ENCODE measurements at places on chromosomes 4 and X.

DNA sequence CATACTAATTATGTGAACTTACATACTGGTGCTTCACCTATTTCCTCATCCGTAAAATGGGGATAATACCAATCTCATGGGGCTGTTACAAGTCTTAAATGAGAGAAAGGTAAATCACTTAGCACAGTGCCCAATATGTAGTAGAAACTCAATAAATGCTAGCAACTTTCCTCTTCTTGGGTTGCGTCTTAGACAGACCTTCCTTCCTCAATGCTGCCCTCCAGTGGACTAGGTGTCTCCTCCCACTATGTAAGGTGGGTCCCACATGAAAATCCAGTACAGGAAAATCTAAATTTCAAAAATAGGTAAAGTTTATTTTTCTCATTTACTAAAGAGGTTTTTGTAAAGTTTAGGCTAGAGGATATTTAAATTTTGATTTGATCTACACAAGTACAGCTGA lies 20.6 kb downstream of the ZDHHC9 start:
- no peak for DNase-seq

GRCh38 chrX:154739952-154740465 lies 10.9 kb downstream of the GAB3 start:
- DNase-seq: no peak

GRCh38 chrX:63560601-63561218 lies 209.6 kb upstream of the SPIN4 start:
- peak; percentile 45 for DNase-seq

- no peak for DNase-seq
These were observed 787.1 kb upstream of the FTHL17 start for GRCh38 chrX:31858915-31859314.

GRCh38 chr4:186193851-186194250 lies 2.5 kb downstream of the CYP4V2 start:
- no peak for DNase-seq

DNA sequence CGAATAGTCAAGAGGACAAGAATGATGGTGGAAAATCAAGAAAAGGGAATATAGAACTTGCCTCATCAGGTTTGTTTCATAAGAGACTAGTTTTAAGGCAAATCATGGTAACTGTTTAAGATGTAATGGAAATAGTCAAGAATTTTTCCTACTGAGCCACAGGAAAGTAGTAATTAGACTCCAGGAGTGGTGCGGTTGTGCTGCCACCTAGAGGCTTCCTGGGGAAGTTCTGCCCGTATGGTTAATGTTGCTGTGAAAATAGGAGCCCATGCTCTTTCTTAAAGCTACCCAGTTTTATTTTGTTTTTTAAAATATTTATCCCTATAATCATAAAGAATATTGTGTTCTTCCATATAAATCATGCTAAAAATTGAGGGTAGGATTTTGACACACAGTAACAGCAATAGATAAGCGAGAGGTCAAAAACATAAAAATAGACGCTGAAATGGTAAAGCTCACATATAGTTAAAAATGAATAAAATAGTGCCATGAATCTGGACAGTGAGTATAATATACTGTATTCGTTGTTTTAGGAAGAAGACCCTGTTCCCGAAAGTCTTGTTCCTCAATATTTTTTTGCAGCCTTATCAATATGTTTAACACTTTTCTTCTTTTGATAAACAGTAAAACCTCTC lies 87.0 kb downstream of the PHOX2B start:
- DNase-seq: no peak

DNA sequence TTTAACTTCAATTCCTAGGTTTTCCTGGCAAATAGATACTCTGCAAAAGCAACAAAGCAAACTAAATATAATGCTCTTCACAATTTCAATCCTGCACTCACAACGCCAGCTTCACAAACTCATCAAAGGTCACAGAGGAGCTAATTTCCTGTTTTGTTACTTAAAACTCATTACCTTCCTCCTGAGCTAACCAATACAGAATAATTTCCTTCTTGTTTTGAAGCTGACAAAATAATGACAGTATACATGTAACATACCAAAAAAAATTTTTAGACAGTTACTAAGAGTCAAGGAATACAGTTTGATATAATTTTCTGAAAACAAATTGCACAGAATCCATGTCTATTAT lies 17.9 kb downstream of the CNOT6L start:
- DNase-seq: no peak

DNA sequence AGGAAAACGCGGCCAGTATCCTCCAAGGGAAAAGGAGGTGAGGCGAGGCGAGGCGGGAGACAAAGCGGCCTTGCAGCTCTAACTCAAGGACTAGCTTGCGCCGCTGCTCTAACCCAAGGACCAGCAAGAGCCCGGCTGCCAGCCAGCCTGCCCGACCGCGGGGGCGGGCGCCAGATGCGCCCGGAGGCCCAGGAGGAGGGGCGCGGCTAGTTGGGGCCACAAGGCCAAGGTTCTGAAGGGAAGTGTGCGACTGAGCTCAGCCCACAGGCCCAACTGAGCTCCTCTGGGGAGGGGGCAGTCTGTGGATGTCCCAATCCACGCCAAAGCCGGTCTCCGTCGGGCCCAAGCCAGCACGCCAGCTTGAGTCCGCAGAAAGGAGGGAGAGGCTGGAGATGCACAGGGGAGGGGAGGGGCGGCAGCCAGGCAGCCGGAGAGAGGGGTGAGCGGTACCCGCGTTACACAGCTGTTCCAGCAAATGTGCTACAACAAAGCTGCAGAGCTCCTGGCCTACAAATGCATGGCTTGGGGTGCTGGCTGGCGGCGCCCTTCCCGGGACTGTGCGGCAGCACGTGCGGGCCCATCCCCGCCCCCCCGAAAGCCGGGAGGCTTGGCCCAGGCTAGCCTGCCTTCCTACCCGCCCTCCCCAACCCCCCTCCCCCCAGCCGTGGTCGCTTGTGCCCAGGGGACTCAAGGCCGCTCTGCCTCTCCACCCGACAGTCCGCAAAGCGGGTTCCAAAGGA lies 637 bp downstream of the AMER1 start:
- DNase-seq: peak; percentile 8

- DNase-seq: no peak
These were observed 48.6 kb downstream of the TSC22D3 start for GRCh38 chrX:107726816-107727534.

DNA sequence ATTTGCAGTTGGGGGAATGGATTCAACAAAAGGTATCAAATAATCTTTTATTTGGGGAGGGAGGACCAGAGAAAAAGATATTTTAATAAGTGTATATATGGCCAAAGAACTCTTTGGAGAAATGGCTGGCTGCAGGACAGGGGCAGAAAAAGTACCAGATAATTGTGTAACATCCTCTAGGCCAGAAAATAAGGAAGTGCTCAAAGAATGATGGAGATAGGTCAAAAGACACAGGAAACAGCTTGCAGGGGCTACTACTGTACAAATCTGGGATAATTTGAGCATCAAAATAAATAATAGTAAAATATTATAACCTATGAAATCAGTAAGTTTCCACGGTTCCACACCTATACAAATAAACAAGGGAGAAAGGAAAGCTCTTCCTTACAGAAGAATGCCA lies 34.8 kb downstream of the KLHL5 start:
- DNase-seq: no peak

DNA sequence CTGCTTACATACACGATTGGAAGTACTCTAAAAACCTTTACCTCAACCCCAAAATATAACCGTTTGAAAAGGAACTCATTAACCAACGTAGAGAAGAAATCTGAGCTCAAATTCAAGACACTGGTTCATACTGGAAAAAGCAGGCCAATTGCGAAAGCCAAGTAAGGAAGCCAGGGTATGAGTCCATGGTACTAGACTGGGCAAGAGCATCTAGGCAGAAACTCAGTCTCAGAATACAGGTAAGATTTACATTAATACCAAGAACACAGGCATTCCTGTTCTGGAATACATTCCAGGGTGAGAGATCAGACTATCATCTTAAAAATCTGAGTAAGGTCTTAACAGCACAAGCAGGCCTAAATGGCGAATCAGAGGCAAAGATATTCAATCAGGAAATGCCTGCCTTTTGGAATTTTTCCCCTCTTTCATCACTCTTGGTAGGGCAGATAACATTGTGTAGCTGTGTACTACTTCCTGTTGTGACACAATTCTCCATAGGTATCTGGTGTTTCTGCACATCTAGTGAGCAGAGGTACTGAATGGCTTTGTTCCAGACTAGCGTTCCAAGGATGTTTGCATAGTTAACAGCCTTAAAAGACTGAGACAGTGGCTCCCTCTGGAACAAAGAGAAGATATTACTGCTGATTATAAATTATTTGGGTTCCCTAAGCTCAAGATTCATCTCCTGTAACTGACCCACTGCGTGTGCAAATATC lies 311.3 kb downstream of the PCDH19 start:
- DNase-seq: no peak

DNA sequence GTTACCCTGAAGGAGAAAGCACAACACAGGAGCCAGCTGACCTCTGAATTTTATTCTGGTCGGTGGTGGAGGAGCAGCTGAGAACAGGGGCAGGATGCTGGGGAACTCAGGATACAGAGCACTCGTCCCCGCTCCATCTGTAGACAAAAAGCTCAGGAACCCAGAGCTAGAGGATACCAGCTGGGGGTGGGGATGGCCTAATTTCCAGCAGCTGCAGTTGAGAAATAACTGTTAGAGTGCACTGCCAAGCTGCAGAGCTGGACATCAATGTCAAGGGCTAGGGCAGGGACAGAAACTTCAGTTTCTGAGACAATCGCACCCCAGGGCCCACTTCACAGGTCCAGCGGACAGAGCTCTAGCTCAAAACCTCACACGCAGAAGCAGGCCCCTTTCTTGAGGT lies 122.1 kb upstream of the GUCY1A1 start:
- DNase-seq: no peak

- DNase-seq: no peak
These were observed 200.5 kb downstream of the CENPC start for GRCh38 chr4:67344594-67345380.

- DNase-seq: no peak
These were observed 149.4 kb downstream of the PDGFRA start for GRCh38 chr4:54378461-54378860.

- no peak for DNase-seq
These were observed 802.6 kb downstream of the PDHA2 start for GRCh38 chr4:96642490-96642889.

GRCh38 chr4:162408309-162408708 lies 244.5 kb upstream of the FSTL5 start:
- no peak for DNase-seq

DNA sequence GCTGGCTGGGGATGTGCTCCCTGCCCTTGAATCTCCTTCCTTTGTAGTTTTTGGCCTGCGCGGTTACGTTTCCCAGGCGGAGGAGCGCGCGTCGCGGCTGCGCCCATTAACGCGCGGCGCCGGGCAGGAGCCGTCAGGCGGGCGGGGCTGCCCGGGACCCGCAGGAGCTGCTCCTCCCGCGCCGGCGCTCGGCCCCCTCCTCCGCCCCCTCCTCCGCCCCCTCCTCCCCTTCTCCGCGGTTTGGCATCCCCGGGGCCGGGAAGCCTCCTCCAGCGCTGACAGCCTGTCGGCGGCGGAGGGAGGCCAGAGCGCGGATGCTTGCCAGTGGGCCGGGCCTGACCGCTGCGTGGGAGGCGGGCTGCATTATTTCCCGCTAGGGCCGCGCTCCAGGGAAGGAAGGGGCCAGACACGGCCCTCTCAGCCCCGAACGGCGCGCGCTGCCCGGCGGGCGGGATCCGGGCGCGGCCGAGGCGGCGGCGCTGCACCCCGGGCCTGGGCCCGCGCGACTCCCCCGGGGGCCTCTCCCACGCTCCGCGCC lies at the start of gene DCLK2:
Gene DCLK2 (plus strand): TSS at position 405 of the 538 bp plus-strand sequence. CDS start 583 bp downstream, outside the sequence.
- DNase-seq: no peak

- no peak for DNase-seq
These were observed 117.6 kb downstream of the ANKRD50 start for GRCh38 chr4:124594945-124595344.

- no peak for DNase-seq
These were observed 89.8 kb downstream of the RTL9 start for GRCh38 chrX:110448459-110448858.

- no peak for DNase-seq
These were observed 136.2 kb downstream of the PALLD start for GRCh38 chr4:168633064-168633463.

- no peak for DNase-seq
These were observed 325.6 kb downstream of the ARHGAP10 start for GRCh38 chr4:148057516-148057915.

GRCh38 chr4:73725510-73725909 lies 14.9 kb upstream of the CXCL8 start:
- DNase-seq: no peak

DNA sequence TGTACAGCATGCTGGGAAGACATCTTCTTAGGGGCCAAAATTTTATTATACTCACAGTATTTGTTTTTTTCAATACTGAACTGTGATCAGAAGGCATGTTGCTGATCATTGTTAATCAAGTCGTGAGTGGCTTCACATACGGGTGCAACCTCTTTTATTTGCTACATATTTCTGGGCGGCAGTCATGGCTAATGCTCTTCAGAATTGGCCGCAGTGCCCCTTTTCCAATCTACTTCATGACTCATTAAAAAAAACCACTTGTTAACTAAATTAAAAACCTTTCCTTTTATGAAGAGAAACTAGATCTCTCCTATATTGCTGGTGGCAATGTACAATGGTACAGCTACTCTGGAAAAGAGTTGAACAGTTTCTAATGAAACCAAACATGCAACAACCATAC lies 101.5 kb upstream of the C1GALT1C1 start:
- no peak for DNase-seq

DNA sequence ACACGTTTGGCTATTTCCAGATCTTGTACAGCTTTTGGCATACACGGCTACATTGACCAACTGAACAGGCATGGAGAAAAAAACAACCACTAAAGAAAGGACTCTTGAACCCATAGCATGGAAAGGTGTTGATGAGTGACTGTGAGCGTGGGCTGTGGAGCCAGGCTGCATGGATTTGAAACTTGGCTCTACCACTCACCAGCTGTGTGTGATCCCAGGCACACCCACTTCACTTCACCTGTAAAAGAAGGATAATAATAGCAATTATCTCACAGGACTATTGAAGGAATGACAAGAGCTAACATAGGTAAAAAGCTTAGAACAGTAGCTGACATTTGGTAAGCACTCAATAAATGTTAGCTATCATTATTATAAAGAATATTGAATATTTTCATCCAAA lies 301.7 kb upstream of the CPEB2 start:
- no peak for DNase-seq

GRCh38 chr4:156656896-156657295 lies 314.7 kb downstream of the PDGFC start:
- DNase-seq: no peak

DNA sequence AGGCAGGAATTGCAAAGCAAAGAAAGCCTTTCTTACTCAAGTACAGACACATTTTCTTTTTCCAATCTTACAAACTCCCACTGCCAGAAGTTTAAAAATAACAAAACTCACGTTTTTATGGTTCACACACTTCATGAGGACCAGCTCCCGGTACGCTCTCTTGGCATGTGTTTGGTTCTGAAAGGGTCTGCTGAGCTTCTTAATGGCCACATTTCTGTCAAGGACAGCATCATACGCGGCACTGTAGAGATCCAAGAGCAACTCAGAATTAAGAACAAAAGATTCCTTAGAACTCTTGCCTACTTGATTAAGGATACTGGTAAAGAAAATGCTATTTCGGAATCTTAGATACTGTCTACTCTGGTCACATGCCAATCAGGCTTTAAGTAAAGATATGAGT lies 252.7 kb downstream of the MAPK10 start:
- no peak for DNase-seq

- no peak for DNase-seq
These were observed 34.8 kb downstream of the UBE2K start for GRCh38 chr4:39732728-39733127.
